Endothelial cell of umbilical vein (primary cell): ENCODE measurements at places on chromosomes 13 and 19. TPM values are rescaled to one million over a fixed set of nuclear protein-coding genes. Genes with fewer than 3 reads are reported as not detected.

Gene NLRP5
- not detected in 2 replicates for total RNA-seq

Gene ZNF813
- 2.3 TPM in 2 replicates for total RNA-seq

Gene LRP3
- 17.8 and 19.4 TPM in 2 replicates for total RNA-seq

DNA sequence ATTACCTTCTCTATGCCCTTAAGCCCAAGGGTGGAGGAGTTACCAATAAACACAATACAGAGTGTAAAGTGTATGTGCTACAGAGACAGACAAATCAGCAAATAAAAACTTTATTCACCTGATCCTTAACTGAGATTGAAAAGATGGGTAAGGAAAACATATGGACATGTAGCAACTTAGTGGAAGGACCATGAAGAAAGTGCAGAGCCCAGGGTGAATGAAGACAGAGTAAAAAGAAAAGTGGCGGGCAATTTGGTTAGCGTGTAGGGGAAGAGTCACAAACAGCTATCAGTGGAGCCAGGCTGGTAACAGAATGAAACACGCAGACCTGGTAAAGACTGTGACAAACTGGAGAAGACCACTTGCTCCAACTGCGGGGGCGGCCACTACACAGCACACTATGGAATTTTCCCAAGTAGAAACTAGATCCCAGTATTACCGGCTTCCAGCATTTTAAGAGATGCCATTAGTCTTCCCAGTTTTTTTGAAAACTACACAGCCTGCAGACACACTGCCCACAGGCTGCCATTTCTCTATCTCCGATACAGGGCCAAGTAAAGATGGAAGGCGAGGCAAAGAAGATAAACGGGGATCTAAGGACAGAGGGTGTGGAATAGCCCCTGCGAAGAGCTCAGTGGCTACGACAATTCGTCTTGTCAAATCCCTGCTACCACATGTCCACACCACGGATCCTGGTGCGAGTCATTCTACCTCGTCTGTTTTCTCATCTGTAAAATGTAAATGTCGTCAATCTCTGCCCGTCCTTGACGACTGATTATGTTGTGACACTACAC is 1.2 kb downstream of the UQCRFS1 start:
- DNase-seq = no peak

- no peak for DNase-seq
These were observed 106.5 kb downstream of the LHFPL6 start for GRCh38 chr13:39496506-39496905.

GRCh38 chr13:75869981-75870380 is 233.9 kb downstream of the LMO7 start:
- no peak for DNase-seq

Gene USE1
- 21.2 and 21.3 TPM in 2 replicates for total RNA-seq
